ENCODE measurements at places on chromosomes 16 and 17. TPM values are rescaled to one million over a fixed set of nuclear protein-coding genes. Genes with fewer than 3 reads are reported as not detected.

PRSS53 gene
- polyA plus RNA-seq, result 0.40 TPM

DNA sequence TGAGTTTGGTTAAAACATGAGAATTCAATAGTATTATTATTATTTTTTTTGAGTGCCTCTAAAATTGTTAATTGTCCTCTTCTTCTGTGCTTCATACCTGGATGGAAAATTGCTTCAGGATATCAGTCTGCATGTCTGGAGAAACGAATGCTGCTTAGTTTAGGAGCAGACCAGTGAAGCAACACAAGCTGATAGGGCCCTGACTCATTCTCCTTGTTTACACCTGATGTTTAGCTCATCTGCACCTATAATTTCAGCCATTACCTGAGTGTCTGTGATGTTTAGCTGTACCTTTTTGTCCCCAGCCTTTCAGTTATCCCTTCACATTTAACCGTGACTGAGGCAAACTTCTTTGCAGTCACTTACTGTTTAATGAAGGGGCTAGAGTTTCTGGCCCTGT, 14.8 kb downstream of the SNTB2 start:
- DNase-seq, result no peak

- DNase-seq, result no peak
Measured at GRCh38 chr17:78999056-78999768, 10.4 kb downstream of the CANT1 start.

GRCh38 chr16:28213396-28213795, 1.6 kb upstream of the XPO6 start:
- no peak for DNase-seq

DNA sequence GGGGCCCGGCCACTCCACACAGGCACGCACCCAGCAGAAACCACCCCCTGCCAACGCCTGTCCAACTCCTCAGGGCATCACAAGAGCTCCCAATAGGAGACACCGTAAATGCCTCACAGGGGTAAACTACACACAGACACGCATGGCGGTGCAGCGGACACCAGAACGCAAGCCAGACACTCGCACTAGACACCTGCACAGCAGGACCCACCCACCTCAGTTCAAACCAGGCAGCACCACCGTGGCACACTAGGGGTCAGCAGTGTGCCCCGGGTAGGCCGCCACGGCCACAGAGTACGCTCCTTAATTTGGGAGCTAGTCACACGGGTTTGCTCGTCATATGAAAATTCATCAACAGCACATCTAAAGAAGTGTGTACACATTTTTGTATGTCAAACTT, 3.4 kb downstream of the SLC38A10 start:
- no peak for DNase-seq

GRCh38 chr17:72545766-72546165, 424.9 kb downstream of the SOX9 start:
- DNase-seq, result no peak

Data from GM12878 (cell line).